ENCODE measurements at places on chromosomes 2 and 18.
A peak's percentile ranks its signal among the peaks of the same experiment; 100 is the strongest.

- no peak for DNase-seq
These were observed 38.4 kb upstream of the DTNB start for GRCh38 chr2:25711675-25712354.

- no peak for DNase-seq
These were observed 96.3 kb downstream of the ARMC9 start for GRCh38 chr2:231294571-231295362.

- DNase-seq: no peak
These were observed 65.1 kb upstream of the MAPRE2 start for GRCh38 chr18:34976123-34976522.

GRCh38 chr2:168510125-168510756 is 54.2 kb downstream of the CERS6 start:
- no peak for DNase-seq

- no peak for DNase-seq
These were observed 26.8 kb downstream of the PPP1CB start for GRCh38 chr2:28778392-28778791.

DNA sequence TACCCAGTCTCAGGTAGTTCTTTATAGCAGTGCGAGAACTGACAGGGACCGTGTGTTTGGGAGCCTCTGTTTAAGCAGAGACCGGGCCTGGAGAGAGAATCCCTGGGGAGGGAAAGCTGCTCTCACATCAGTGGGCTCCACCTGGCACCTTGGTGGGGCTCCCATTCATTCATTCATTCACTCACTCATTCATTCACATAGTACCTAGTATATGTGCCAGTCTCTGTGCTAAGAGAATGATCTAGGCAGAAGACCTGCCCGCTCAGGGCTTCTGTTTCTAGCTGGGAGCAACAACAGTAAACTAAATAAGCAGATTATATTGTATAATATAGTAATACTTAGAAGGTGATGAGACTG is 17.8 kb downstream of the HPCAL1 start:
- DNase-seq: no peak

- DNase-seq: no peak
These were observed 45.4 kb downstream of the RALBP1 start for GRCh38 chr18:9520666-9521065.

DNA sequence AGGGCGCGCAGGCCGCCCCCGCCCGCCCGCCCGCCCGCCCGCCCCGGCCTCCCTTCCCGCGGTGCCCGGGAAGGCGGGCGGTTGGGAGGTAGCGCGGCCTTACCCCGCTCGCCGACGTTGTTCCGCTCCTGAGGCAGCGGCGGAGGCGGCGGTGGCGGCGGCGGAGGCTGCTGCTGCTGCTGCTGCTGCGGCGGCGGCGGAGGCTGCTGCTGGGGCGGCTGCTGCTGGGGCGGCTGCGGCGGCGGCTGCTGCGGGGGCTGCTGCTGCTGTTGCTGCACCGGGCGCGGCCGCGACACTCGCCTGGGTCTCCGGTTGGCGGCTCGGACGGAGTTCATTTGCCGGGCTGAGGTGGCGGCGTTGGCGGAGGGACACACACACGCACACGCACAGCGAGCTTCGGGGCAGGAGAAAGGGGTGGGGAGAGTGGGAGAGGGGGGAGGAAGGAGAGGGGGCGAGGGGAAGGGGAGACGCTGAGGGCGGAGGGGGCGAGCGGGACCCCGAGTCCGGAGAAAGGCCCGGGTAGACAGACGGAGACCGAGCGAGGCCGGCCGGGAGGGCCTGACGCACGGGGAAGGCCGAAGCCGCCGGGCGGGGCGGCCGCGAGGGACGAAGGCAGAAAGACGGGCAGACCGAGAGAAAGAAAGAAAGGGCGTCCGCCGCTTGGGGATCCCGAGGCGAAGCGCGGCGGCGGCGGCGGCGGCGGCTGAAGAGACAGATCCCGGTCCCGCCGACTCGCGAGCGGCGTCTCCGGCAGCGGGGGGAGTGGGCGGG is 727 bp downstream of the FBXO11 start:
- DNase-seq: peak; percentile 60

DNA sequence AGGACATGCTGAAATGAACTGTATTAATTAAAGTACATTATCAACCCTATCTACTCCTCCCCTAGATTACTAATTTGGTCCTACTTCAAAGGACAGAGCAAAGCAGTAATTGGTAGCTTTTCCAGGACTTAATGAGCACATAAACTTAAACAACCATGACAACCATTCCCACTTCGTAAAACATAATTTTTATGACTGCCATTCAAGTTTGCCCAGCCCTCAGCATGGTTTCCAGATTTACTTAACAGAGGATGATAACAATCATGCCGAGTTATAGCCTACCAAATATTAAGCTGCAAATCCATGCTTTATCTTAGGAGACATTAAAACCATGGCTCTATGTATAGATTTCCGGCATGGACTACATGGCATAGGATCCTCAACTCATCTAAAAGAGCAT is 401.1 kb upstream of the CHAC2 start:
- DNase-seq: no peak

- no peak for DNase-seq
These were observed 126.2 kb downstream of the FSHR start for GRCh38 chr2:49028101-49028500.

- no peak for DNase-seq
These were observed 119.5 kb downstream of the ACTR3 start for GRCh38 chr2:114009205-114009944.

GRCh38 chr2:58428096-58429013 is 187.2 kb upstream of the FANCL start:
- DNase-seq: no peak

DNA sequence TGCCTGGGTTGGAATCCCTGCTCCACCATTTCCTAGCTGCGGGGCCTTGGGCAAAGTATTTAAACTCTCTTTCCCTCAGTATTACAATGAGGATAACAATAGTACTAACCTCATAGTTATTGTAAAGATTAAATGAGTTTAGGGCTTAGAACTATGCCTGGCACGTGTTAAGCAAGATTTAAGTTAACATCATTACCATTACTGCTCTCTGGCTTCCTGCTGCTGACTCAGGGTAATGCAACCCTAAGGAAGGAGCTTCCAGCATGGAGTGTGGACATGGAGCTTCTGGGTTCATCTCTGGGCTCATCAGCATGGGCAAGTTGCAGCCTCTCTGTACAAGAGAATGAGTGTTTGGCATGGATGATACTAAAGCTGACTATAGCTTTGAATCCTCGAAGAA is 374.2 kb upstream of the MAP2 start:
- DNase-seq: no peak

DNA sequence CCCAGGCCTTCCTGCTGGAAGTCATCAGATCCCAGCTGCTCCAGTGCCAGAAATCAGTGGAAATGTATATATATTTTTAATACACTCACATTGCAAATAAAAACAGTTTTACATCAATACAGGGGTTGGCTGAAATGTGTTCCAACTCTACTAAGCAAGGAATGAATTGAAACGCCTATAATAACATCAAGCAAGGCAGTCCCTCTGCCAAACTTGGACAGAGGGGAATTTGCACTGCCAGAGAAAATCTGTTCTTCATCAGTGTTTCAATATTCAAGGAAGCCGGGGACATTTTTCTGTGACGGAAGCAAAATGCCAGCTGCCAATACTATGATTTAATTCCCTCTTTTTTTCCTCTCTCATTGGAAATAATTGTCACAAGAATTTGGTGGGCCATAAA is 335.3 kb downstream of the TNS1 start:
- DNase-seq: no peak

DNA sequence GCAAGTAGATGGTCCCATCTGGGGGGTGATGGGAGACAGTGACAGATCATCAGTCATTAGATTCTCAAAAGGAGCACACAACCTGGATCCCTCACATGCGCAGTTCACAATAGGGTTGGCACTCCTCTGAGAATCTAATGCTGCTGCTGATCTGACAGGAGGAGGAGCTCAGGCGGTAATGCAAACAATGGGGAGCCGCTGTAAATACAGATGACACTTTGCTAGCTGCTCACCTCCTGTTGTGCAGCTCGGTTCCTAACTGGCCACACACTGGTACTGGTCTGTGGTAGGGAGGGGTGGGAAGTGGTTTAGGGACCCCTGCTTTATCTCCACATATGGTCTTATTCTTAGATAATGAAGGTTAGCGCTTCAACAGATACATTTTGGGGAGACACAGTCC is 506.6 kb downstream of the PLCL1 start:
- no peak for DNase-seq

- DNase-seq: no peak
These were observed 69.3 kb downstream of the BCL11A start for GRCh38 chr2:60484133-60484645.

DNA sequence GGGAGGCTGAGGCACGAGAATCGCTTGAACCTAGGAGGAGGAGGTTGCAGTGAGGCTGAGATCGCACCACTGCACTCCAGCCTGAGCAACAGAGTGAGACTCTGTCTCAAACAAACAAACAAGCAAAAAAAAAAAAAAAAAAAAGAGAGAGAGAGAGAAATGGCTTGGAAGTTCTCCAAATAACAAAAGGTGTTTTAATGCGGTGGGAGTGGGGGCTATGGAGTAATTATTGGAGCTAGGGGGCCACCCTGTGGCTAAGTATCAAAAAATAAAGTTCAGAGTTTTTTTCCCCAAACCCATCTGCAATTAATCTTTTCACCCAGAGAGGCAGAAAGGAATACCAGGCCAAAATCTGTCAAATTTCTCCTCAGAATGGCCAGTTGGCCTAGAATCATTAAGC is 23.0 kb upstream of the CEP68 start:
- no peak for DNase-seq

- DNase-seq: no peak
These were observed 428.3 kb downstream of the NCKAP5 start for GRCh38 chr2:133139847-133140533.

All from activated CD4-positive, alpha-beta T cell treated with anti-CD3 and anti-CD28 coated beads, Interleukin-2, amount 50 U/mL, for 48 hours (primary cell).